ENCODE measurements at places on chromosomes 1 and 21.

GRCh38 chr1:34591751-34592629 lies 162.9 kb upstream of the GJB5 start:
- no peak for DNase-seq

DNA sequence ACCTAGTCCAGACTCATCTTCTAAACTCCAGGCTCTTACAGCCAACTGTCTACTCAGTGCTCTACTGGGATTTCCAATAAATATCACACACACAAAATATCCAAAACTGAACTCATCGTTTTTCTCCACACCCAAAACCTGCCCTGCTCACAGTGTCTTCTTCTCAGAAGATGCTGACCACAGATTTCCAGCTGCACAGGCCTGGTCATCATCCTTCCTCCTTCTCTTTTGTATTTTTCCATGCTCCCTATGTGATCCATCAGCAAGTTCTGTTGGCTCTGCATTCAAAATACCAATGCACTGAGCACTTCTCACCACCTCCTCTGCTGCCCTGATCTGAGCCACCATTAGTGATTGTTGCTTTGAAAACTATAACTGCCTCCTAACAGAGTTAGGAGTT lies 159.5 kb upstream of the KAZN start:
- DNase-seq: no peak

DNA sequence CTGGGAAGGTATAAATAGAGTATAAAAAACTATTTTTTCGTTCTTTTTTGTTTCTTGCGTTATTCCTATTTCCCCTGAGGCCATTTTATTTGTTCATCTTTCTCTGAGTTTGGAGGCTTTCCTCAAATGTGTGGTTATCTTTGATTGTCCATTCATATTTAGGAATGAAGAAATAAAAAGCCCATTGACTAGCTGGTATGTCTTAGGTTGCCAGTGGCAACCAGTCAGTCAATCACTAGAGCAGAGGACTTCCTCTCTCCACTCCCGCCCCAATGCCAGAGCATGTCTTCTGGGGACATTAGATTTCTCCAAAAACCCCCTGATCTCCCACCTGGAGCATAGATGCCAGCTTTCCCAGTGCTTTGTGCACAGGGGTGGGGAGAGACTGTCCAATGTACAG lies 20.7 kb upstream of the FOXE3 start:
- DNase-seq: no peak

DNA sequence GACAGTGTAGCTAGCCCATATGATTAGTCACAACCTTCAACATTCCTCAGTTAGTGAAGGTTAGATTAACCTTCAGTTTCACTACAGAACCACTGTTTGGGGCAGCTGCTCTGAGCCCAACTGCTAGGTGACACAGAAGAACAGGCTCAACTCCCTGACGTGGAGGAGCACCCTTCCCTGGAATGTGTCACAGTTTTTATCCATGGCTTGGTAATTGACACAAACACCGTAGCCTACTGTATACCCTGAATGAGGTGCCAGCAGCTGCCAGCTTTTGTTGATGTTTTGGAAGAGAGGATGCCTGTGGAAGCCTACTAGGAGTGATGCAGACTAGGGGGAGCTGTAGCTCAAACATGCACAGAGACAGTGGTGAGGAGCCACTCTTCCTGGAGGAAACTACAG lies 56.6 kb upstream of the CR2 start:
- DNase-seq: no peak

GRCh38 chr21:36817732-36818450 lies 119.0 kb downstream of the SIM2 start:
- DNase-seq: no peak

- no peak for DNase-seq
Observed at GRCh38 chr1:98669355-98670296, 8.1 kb downstream of the SNX7 start.

DNA sequence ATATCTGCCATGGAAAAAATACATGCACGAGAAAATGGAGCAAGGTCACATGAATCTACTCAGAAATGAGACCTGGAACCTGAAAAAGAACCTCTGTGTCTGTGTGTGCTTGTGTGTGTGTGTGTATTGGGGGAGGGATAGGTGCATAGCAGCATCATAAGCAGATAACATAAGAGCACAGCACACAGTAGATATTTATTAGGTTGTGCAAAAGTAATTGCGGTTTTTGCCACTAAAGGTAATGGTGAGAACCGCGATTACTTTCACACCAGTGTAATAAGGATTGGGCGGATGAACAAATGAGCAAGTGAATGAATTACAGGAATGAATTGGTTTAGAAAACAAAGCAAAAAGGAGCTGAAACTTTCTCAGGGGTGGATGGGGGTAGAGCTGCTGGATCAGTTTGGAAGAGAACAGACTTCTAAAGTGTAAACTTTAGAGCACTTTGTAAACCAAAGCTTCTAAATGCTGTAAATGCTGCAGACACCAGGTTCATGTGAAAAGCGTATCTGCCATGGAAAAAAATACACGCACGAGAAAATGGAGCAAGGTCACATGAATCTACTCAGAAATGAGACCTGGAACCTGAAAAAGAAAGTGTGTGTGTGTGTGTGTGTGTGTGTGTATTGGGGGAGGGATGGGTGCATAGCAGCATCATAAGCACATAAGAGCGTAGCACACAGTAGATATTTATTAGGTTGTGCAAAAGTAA lies 156.9 kb downstream of the TOMM20 start:
- DNase-seq: no peak

DNA sequence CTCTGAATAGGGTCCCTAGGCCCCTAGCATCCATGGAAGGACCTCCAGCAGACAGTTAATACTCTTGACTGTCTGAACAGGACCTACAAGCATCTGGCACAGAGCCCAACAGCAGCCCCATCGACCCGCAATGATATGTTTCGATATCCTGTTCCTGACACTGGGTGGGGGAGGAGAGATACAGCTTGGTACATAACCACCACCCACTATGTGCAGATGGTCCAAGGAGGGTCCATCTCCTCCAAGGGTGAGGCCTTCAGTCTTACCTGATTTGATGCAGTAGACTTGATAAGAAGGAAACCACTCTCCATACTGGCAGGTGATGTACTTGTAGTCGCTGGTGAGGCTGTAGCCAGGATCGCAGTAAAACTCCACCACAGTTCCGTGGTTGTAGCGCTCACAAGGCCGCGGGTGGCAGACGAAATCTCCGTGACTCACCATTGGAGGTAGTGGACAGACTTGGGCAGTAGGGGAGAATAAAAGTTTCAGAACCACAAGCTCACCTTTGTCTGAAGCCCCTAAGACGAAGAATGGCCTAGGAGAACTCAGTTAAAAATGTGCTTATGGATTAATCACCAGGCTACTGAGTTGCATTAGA lies 86.0 kb upstream of the TLR5 start:
- DNase-seq: no peak

- DNase-seq: no peak
Observed at GRCh38 chr1:162218975-162219374, 149.5 kb downstream of the NOS1AP start.

DNA sequence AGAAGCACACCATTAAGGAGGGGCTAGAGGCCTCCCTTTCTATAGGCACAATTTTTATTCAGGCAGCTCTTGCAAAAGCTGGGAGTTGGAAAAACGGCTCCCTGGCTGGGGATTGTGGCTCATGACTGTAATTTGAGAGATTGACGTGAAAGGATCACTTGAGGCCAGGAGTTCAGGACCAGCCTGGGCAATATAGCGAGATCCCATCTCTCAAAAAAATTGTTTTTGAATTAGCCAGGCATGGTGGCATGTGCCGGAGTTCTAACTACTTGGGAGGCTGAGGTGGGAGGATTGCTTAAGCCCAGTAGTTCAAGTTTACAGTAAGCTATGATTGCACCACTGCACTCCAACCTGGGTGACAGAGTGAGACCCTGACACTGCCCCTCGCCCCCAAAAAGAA lies 23.9 kb upstream of the NRDC start:
- no peak for DNase-seq

GRCh38 chr1:167542109-167543032 lies 11.2 kb downstream of the CREG1 start:
- DNase-seq: no peak

- DNase-seq: no peak
Observed at GRCh38 chr1:56439610-56440264, 139.6 kb downstream of the PLPP3 start.

DNA sequence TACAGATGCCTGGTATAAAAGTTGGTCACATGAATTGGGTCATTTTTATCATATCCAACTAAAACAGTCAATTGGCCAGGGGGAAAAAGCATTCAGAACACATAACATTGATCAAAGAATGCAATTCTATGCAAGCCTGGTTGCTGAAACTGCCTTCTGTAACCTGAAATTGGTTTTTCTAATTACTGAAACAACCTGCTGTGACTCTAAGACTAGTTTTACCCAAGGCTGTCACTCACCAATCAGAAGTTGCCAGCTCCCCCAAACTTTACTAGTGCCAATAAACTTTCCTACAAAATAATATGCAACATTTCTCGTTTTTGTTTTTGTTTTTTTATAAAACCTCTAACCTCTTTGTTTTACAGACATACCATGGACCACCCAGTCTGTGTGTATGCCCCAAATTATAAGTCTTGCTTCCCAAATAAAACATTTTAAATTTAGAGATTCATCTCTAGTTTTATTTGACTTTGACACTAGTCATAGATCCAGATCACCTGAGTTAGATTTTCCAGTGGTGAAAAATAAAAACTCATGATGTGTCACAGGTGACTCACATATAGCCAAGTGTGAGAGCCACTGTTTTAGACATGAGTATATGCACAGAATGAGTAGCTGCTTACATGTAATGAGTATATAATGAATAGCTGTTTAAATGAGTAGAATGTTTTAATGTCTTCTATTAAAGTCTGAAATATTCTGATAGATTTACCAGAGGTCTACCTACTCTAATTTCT lies 64.2 kb upstream of the CR2 start:
- no peak for DNase-seq

DNA sequence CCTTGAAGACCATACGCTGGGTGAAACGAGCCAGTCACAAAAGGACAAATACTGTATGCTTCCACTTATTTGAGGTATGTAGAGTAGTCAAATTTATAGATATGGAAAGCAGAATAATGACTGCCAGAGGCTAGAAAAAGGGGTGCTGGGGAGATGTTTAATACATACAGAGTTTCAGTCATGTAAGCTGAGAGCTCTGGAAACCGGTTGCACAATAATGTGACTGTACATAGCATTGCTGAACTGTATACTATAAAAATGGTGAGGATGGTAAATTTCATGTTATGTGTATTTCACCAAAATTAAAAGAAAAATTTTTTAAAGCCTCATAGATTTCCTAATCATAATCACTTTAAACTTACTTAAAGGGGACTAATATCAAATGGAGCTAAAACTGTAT lies 110.8 kb downstream of the ZZZ3 start:
- DNase-seq: no peak

- no peak for DNase-seq
Observed at GRCh38 chr1:230068621-230068873, 1.5 kb downstream of the GALNT2 start.

- no peak for DNase-seq
Observed at GRCh38 chr1:240687820-240688219, 75.9 kb upstream of the GREM2 start.

GRCh38 chr1:21294266-21294989 lies 4.2 kb upstream of the ECE1 start:
- peak; percentile 85 for DNase-seq

DNA sequence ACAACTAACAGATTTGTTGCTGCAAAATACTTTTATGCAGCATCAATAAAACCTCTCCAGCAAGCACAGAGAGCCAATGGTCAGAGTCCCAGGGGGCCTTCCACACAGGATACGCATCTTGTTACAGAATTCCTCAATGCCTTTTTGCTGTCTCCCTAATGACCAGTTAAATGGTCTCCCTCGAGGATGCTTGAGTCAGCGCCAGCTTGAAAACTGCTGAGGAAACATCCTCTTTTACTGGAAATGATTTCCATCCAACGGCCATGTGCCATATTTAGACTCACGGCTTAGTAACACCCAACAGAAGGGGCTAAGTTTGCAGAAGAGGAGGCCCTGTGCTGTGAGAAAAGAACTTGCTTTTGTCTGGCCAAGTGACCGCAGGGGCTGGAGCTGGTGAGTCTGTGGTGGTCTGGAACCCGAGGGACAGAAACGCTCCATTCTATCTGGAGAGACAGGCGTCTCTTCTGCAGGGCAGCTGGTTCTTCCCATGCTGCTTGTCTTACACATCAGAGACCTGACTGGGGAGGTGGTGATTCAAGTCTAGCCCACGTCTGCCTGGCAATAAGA lies 496.4 kb downstream of the SETD4 start:
- DNase-seq: no peak

DNA sequence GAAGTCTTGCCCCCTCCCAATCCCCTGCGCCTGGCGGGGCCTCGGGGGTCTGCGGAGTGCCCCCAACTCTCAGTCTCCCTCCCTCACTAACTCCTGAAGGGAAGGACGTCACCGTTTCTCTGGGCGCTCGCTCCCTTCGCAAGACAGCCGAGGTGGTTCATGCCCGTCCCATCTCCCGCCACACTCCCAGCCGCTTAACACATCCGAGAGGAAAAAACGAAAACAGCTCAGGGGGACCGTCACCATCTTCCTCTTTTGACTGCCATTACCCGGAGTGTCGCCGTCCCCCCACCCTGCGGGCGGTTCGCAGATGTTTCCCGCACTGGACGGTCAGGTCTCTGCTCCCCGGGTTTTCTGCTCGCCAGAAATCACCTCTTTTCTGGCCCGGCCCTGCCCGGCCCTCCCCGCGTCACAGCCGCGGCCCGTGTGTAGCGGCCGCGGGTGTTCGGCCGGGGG lies 532 bp downstream of the ERO1B start:
- DNase-seq: peak; percentile 26

GRCh38 chr1:65832296-65832695 lies 39.6 kb downstream of the PDE4B start:
- DNase-seq: no peak

- DNase-seq: no peak
Observed at GRCh38 chr1:79271759-79272158, 265.2 kb upstream of the ADGRL4 start.

- DNase-seq: no peak
Observed at GRCh38 chr1:71093938-71094337, 13.1 kb upstream of the ZRANB2 start.

GRCh38 chr1:42170779-42171621 lies 6.5 kb upstream of the GUCA2A start:
- no peak for DNase-seq

- DNase-seq: no peak
Observed at GRCh38 chr1:156785458-156785857, 18.1 kb downstream of the PRCC start.

GRCh38 chr1:63856924-63857323 lies 83.1 kb downstream of the ROR1 start:
- no peak for DNase-seq

GRCh38 chr1:10943991-10944730 lies 68.3 kb upstream of the TARDBP start:
- DNase-seq: no peak

Measured in activated naive CD4-positive, alpha-beta T cell treated with anti-CD3 and anti-CD28 coated beads, Interleukin-2, amount 50 U/mL, for 16 hours (primary cell).